ENCODE measurements at places on chromosomes 4 and X. TPM values are rescaled to one million over a fixed set of nuclear protein-coding genes. Genes with fewer than 3 reads are reported as not detected.

DNA sequence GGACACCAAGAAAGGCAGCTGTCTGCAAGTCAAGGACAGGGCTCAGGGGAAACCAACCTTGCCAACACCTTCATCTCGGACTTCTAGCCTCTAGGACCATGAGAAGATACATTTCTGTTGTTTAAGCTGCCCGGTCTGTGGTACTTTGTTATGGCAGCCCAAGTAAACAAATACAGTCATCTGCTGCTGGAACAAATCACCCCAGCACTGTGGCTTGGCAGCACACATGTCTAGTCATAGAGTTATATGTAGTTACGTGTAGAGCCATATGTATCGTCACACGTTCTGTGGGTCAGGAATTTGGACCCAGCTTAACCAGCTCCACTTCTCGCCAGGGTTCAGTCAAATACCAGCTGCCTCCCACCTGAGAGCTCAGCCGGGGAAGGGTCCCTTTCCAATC lies 2.5 kb downstream of the HTT-AS start:
- no peak for DNase-seq

Gene DOCK11
- 0.04 TPM for polyA plus RNA-seq

Gene AADAT
- 9.1 TPM for polyA plus RNA-seq

- DNase-seq = peak; percentile 31
Measured at GRCh38 chr4:3465698-3466671, 2.9 kb downstream of the DOK7 start.

- peak; percentile 49 for DNase-seq
Measured at GRCh38 chrX:40109288-40110008, 11.7 kb upstream of the BCOR start.

- no peak for DNase-seq
Measured at GRCh38 chr4:140078366-140078765, 75.6 kb downstream of the MAML3 start.

GRCh38 chr4:3771939-3772495 lies 5.8 kb downstream of the ADRA2C start:
- no peak for DNase-seq

- DNase-seq = no peak
Measured at GRCh38 chr4:129189630-129190029, 93.7 kb downstream of the C4orf33 start.

Gene TMSB4X
- 50.7 TPM for polyA plus RNA-seq

Gene CT55
- 0.08 TPM for polyA plus RNA-seq

Gene FMR1NB
- not detected for polyA plus RNA-seq

All from HepG2 (cell line).